Coronary artery (tissue), 2 donors: ENCODE measurements at places on chromosomes 4 and X.

GRCh38 chr4:54276641-54277430 lies 47.7 kb downstream of the PDGFRA start:
- DNase-seq = no peak

DNA sequence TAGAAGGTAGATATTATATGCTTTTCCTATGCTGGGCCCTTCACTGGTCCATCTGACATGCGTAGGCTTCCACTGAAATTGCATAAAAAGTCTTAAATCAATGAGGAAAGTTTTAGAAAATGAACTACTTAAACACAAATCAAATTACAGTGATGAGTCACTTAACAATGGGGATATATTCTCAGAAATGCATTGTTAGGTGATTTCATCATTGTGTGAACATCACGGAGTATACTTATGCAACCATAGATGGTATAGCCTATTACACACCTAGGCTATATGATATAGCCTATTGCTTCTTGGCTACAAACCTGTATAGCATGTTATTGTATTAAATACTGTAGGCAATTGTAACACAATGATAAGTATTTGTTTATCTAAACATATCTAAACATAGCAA lies 10.3 kb downstream of the STAP1 start:
- DNase-seq = no peak

GRCh38 chr4:68465058-68465457 lies 17.8 kb downstream of the TMPRSS11E start:
- DNase-seq = no peak

DNA sequence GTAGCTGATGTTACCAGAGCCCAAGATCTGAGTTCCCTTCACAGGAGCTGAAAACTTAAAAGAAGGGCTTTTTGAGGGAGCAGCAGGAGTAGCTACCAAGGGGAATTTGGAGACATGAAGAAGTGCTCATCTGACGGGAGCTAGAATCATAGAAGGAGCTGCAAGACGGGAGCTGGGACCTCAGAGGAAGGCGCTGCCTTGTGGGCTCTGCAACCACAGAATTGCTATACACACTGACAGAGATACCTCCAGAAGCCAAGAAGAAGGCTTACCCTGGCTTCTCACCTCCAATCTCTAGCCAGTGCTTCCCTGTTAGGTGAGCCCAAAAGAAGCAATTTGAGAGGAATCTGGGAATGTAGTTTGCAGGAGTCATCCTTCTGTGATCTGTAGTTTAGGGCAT lies 35.9 kb downstream of the DCAF8L2 start:
- no peak for DNase-seq

GRCh38 chrX:148448686-148449085 lies 51.7 kb upstream of the AFF2 start:
- DNase-seq = no peak

DNA sequence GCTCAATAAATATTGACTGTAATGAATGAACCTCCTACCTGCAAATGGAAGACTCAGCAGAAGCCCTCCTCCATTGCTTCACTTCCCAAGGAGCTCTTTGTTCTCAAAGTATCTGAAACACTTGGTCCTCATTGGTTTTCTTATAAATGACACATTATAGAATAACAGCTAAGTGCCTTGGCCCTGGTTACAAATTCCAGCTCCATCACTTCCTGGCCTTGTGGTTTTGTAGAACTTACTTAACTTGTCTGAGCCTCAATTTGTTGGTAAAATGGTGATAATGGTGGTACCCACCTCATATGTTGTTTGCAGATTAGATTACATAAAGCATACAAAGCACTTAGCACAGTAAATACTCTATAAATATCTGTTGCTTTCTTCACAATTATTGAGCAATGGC lies 25.2 kb upstream of the SMIM20 start:
- DNase-seq = no peak

DNA sequence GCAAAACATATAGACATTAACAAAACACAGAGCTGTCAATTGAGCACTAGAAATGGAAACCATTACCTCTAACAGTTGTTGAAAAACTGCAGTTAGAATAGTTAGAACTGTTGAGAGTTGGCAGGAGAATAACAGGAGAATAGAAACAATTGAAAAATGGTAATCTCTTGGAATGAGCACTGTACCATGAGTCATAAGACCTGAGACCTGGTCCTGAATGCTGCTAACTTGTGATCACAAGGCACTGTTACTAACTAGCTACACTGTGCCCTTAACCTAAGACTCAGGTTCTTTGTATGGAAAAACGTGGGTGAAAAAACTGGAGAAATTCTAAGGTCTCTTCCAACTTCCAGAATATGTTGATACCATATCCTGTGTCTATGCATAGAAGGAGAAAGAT lies 29.3 kb downstream of the FAM114A1 start:
- no peak for DNase-seq

DNA sequence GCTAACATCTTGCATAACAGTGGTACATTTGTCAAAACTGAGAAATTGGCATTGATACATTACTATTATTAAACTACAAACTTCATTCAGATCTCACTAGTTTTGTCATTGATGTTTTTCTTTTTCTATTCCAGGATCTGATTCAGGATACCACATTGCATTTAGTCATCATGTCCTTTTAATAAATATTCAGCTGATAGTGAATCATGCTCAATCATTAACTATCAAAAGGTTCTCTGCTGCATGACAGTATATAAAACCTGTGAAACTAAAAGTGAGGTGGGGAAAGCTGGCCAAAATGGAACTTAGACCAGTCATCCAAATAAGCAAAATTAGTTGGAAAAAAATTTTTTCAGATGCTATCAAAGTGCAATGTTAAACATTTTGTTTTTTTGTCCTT lies 28.1 kb upstream of the HS6ST2 start:
- DNase-seq = no peak

- DNase-seq = no peak
Measured at GRCh38 chr4:4572821-4573220, 31.0 kb upstream of the STX18 start.

DNA sequence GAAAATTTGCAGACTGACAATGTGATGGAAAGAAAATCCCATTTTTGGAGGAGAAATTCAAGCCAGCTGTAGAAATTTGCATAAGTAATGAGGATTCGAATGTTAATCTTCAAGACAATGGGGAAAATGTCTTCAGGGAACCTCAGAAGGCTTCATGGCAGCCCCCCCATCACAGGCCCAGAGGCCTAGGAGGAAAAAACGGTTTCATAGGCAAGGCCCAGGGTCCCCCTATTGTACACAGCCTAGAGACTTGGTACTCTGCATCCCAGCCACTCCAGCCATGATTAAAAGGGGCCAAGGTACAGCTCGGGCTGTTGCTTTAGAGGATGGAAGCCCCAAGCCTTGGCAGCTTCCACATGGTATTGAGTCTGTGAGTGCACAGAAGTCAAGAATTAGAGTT lies 303.6 kb upstream of the PCDH7 start:
- DNase-seq = no peak

- DNase-seq = no peak
Measured at GRCh38 chr4:8746523-8747466, 124.8 kb downstream of the HMX1 start.

DNA sequence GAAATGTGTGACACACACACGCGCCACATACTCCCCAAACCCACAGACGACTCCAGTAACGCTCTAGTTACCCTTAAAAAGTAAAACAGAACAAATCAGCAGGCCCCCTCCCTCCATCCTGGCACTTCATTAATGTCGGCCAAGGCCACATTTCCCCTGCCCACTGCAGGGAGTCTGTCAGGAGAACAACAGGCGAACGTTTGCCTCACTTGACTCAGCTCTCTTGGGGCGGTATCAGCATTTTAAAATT lies 671 bp upstream of the FHIP1A start:
- no peak for DNase-seq

DNA sequence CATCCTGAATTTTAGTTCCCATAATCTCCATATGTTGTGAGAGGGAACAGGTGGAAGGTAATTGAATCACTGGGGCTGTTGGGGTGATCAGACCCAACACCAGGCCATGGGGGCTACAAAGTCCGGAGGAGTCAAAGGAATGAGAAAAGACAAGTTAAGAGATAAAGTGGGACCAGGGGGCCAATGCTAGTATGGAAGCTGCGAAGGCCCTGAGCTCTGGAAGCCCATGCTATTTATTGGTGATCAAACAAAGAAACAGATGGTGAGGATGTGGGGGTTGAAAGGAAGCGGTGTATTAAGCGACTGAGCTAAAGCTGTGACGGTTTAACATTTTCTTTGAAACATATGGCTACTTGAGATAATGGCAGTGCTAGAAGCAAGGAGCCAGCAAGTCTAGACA lies 132.8 kb downstream of the PDGFC start:
- DNase-seq = no peak

GRCh38 chr4:76296286-76296820 lies 10.2 kb upstream of the STBD1 start:
- DNase-seq = no peak

DNA sequence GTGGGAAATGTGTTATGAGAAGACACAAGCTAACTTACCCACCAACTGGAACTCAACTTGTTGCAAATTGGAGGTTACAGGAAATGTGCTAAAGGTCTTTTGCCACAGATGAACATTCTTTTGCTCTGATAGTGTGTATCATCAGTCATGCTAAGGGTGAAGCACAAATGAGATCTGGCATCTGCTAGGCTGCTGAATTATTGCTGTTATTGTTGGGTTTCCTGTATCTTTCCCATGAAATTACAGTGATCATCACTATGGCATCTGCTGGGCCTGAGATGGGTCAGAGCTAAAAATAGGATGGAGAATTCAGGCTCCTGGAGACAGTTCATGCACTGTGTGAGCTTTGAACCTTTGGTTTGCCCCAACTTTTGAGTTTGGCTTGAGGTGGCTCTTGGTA lies 124.5 kb downstream of the NPNT start:
- no peak for DNase-seq

GRCh38 chr4:54513204-54513603 lies 144.6 kb upstream of the KIT start:
- no peak for DNase-seq

GRCh38 chr4:73539386-73539785 lies 57.8 kb downstream of the AFM start:
- DNase-seq = no peak

DNA sequence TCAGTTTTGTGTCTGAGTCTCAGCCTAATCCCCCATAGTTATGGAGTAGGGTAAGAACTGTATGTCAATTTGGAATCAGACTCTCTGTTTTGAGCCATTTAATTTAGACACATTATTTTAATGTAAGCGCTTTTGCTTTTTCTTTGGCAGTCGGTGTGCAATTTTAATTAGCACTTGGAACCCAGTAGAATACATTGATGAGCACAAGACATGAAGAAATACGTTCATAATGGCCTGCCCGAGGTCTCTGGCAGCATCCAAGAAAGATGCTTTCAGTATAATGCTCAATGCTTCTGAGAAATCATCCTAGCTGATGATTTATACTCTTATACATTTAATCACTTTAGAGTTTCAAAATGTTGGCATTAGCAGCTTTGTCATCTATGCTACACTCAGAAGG lies 8.9 kb upstream of the TAPT1 start:
- no peak for DNase-seq

DNA sequence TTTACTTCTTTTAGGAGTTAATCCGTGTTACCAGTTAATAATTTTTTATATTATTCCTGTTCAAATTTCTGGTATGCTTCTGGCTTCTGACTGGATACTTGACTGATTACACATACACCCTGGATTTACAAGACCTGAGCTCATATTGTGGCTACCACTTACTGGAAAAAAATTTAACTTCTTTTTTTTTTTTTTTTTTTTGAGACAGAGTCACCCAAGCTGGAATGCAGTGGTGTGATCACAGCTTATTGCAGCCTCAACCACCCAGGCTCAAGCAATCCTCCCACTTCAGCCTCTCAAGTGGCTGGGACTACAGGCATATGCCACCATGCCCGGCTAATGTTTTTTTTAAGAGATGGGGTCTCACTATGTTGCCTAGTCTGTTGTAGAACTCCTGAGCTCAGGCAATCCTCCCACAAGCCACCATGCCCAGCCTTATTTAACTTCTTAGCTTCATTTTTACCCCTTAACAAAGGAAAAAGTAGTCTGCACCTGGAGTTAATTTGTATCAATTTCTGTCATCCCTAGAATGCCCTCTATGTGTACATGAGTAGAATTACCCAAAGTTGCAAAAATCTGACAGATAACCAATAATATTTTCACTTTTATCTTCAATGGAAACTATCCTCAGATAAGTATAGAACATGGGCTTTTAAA lies 50.3 kb downstream of the TMEM165 start:
- no peak for DNase-seq

GRCh38 chr4:140743194-140743931 lies 12.8 kb downstream of the TBC1D9 start:
- DNase-seq = no peak

DNA sequence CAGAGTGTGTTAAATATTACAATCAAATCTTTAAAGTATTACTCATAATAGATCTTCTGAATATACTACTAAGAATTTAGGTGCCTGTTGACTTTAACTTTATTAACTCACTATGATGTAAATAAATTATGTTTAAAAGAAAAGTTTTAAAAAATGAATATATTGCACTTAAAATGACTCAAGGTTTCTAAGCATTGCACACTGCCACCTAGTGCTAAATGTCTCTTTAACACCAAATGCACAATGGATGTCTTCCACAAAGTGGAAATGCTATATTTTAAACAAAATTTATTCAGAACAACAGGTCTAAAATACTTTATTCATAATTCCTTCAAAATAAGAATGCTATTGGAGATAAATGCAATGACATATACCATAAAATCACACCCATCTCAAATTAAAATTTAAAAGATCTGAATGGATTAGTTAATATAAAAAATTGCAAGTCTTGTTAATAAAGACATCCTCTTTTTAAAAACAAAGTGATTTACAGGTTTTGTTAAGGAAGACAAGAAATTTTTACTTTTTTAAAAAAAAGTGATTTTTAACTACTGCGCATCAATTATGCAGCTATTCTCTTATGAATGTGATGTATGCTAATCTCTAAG lies 5.5 kb downstream of the INPP4B start:
- DNase-seq = no peak

- DNase-seq = no peak
Measured at GRCh38 chr4:64857198-64857597, 447.9 kb upstream of the TECRL start.

GRCh38 chrX:15748841-15749240 lies 10.8 kb downstream of the CA5B start:
- no peak for DNase-seq

DNA sequence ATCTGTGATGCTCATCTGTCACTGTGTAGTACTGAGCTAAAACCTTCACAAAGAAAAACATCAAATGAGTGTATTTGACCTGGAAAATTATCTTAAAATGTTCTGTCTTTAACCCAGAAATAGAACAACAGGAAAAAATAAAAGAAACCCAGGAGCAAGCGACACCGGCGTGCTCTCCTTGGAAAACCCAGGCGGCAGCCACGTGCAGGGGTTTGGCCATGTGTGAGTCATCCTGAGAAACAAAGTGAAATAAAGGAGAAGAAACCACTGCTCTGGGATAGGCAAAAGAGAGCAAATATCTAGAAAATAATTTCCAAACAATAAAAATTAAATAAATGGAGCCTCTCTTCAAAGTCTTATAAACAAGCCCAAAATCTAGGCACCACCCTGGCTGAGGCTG lies 20.0 kb upstream of the TMEM128 start:
- DNase-seq = no peak

DNA sequence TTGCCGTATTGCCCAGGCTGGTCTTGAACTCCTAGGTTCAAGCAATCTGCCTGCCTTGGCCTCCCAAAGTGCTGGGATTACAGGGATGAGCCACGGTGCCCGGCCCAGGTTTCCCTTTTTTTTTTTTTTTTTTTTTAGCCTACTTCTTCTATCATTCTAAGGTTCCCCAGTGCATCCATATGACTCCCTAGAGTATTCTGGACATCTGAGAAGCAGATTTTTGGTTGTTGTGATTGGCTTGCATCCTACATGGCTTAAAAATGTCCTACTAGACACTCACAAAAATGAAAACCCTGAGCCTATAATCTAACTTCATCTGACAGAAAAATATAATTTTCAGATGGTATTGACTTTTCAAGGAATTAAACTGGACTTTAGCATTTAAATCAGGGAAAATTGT lies 41.7 kb downstream of the SMIM14 start:
- DNase-seq = no peak
